ENCODE measurements at places on chromosomes 12 and 14.
A peak's percentile ranks its signal among the peaks of the same experiment; 100 is the strongest.

DNA sequence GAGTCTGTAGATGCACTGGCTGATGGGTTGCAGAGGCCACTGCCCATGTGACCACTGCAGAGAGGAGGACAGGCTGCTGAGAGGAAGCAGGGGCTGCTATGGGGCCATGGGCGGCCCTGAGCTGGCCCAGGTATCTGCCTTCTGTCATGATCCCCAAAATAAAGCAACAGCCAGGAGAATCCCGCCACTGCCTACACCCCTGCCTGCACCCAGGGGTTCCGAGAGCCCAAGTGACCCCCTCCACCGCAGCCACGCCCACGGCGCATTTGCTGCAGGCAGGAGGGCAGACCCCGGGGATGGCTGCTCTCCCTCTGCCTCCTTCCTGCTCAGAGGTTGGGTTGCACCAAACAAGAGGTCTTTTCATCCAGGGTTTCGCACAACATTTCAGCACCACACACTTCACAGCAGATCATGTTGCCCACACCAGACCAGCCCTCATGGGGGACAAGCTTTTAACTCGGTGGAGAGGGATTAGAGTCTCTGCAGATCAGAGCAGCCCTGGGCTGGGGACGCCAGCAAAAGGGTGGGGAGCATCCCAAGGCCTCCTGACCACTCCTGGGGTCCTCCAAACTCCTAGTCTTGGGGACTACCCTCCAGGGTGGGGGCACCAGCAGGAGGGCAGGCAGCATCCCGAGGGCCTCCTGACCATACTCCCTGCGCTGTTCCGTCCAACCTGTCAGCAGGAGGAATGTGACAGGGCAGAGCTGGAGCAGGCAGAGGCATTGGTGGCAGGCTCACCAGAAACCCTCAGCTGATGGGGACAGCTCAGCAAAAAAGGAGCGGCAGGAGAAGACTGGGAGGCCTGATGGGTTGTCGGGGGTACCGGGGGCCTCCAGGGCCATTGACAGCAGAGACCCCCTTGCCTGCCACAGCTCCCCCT lies 14.1 kb downstream of the CCDC85C start:
- DNase-seq = no peak

DNA sequence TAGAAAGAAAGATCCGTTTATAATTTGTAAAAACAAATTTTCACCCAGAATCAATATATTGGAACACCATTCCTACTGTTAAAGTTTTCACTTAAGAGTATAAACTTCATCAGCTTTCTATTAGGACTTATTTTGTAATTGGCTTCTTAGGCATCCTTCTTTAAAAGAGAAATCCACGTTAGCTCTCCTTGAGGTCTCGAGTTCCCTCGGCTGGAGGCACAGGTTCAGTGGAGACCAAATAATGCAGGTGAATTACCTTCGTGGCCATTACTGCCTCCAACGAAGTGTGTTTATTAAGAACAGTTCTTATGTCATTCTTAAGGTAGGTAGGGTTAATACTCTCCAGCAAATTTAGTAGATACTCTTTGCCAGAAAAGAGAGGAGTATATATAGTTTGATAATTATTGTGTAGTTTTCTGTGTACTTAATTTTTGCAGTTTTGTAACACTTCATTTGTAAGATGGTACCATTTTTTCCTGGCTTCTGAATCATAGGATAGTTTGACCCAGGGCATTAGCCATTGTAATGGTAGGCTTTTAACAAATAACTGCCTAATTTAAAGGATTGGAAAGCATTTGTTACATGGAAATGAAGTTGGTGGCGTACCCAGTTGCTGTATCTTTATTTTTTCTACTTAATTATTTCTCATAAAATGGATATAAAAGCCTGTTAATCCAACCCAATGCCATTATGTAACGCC lies 2.2 kb downstream of the CALM1 start:
- no peak for DNase-seq

- DNase-seq = no peak
Measured at GRCh38 chr12:52027085-52027843, 20.5 kb downstream of the TAMALIN start.

GRCh38 chr12:63276537-63277365 lies 125.8 kb upstream of the AVPR1A start:
- DNase-seq = no peak

DNA sequence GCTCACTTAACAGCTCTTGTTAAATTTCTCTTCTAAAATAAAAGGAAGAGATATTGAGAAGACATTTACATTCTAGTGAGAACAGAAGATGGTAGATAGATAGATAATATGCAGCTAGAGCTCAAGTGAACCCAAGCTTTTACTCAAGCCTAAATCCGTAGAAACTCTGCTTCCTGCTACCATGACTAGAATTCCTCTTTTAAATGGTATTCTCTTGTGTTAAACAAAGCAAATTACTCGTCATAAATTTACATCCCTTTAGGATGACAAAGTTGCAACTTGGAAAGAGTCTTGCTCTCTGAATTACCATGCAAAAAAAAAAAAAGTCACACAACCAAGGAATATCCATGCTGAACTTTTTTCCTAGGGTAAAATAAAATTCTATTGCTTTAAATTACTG lies 160.7 kb upstream of the LRFN5 start:
- DNase-seq = no peak

GRCh38 chr14:50762931-50763300 lies 68.0 kb downstream of the NIN start:
- no peak for DNase-seq

GRCh38 chr12:3777206-3777809 lies 24.4 kb upstream of the CRACR2A start:
- DNase-seq = no peak

GRCh38 chr12:62299617-62300016 lies 39.4 kb downstream of the USP15 start:
- DNase-seq = no peak

GRCh38 chr12:47707905-47708543 lies 2.2 kb upstream of the RPAP3 start:
- no peak for DNase-seq

DNA sequence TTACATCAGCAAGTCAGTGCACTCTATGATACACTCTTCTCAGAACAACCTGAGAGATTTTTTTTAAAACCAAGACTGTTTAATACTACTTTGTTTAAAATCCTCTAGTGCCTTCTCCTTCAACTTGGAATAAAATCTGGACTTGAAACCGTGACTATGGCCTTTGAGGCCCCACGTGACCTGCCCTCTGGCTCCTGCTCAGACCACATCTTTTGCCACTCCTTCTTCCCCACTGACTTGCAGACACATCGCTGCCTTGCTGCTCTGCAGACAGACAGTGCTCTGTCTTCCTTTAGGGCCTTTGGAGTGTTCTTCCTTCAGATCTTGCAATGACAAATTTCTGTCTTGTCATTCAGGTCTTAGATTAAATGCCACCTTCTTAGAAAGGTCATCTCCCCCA lies 48.5 kb downstream of the TTC8 start:
- DNase-seq = no peak

DNA sequence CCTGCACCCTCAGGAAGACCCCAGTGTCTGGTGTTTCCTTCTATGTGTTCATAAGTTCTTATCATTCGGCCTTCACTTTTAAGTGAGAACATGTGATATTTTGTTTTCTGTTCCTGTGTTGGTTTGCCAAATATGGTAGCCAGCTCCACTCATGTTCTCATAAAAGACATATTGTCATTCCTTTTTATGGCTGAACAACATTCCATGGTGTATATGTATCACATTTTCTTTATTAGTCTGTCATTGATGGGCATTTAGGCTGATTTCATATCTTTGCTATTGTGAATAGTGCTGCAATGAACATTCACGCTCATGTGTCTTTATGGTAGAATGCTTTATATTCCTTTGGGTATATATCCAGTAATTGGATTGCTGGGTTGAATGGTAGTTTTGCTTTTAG lies 645.1 kb downstream of the SLC16A7 start:
- no peak for DNase-seq

GRCh38 chr12:32115404-32116104 lies 8.9 kb downstream of the BICD1 start:
- DNase-seq = no peak

- DNase-seq = no peak
Measured at GRCh38 chr12:53055471-53056266, 5.8 kb downstream of the TNS2 start.

DNA sequence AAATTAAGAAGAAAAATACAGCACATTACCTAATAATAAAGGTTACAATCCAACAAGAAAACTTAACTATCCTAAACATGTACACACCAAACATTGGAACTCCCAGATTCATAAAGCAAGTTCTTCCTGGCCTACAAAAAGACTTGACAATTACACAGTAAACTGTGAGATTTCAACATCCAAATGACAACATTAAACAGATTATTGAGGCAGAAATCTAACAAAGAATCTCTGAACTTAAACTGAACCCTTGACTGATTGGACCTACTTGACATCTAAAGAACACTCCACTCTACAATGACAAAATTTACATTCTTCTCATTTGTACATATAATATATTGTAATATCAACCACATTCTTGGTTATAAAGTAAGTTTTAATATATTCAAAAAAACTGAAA lies 1341.3 kb downstream of the LRFN5 start:
- DNase-seq = no peak

DNA sequence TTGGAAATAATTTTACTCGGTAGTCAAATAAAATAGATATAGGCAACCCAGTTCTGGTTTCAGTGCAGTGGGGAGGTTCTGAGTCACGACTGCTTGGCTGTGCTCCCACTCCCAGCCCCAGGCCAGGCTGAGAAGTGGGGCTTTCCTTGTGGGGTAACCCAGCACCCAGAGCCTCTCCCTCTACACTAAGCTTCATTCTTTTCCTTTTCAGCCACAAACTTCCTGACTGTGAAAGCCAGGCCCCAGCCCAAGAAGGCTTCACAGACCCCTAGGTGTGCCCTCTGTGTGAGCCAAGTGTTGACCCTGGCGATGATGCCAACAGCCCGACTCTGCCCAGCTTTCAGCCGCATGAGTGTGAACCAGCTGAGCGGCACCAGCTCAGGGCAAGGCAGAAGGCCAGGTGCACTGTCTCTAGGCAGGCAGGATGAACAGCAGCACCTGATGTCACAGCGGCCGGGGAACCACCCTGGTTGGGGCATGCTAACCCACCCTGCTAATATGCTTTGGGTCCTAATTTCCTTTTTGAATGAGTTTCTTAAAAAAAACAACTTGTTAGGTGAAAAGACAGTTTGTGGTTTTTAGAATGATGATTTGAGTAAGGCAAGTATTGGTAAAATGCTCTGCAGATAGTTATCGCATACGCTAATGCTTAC lies 42.2 kb upstream of the ATP23 start:
- peak; percentile 72 for DNase-seq

DNA sequence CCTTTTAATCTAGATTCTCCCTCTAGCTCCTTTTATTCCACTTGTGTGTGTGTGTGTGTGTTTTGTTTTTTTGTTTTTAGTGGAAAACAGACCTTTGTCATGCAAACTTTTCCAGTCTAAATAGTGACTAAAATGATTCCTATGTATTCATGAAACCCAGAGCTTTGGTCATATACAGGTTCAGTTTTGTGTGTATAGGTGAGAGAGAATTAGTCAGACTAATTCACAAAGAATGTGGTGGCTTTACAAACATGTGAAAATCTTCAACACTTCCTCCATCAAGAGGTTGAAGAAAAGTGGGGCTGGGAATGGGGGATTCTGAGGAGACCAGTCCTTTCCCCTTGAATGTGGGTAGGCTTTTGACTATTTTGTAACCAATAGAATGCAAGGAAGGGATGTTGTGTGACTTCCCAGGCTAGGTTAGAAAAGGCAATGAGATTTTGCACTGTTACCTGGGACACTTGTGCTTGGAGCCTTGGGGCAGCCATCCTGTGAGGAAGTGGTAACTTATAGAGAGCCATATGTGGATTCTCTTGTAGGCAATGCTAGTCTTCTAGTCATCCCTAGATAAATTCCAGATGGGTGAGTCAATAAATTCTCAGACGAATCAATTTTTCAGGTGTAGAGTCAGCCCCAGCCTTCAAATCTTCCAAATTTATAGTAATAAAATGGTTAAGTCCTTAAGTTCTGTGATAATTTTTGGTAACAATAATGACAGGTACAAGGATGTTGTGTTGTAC lies 236.1 kb downstream of the CEP128 start:
- DNase-seq = no peak

DNA sequence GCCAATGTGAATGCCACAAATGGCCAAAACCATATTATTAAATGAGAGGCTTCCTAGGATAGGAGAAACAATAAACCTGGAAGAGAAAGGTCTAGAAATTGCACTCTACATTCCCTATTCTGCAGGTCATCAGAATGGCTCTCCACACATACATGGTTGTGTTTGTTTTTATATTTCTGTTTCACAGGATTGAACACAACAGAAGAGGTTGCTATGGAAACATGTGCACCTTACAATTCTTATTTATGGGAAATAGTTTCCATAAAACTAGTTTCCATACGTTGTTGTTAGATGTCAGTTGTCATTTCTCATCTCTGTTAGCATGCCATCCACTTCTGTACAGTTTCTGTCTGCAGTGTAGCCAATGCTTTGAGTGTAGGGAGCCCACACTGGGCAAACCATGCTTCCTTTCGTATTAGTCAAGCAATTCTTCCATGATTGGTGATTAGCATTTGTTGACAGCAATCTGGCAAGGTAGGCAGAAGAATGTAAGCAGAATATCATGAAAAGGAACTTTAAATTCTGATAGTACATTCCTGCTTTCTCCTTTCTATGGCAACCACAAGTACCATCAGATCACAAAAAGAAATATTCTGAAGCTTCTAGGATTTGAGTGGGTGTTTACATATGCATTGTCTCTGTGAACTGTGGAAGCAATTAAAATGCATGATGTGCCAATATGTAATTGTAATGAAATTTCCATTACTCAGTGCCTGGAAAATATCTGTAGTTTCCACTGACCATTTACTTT lies 141.6 kb upstream of the AVPR1A start:
- DNase-seq = no peak

DNA sequence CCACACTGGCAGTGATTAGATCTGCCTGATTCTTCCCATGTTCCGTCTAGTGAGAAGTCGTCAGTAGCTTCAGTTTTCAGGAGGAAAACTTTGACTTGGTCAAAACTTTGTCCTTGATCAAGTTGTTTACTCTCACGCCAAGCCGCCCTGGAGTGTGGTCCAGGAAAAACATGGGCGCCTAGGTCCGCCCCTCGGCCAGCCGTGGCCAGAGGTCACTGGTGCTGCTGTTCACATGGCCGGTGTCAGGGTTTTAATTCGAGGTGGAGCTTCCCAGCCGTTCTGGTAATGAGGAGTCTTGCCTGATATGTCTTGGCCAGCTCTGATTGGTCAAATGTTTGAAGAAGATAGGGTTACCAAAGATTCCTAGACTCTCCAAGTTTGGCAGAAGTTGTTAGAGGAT lies 71.5 kb downstream of the PPP2R5C start:
- DNase-seq = no peak

GRCh38 chr14:90520326-90520725 lies 123.5 kb downstream of the CALM1 start:
- DNase-seq = no peak

DNA sequence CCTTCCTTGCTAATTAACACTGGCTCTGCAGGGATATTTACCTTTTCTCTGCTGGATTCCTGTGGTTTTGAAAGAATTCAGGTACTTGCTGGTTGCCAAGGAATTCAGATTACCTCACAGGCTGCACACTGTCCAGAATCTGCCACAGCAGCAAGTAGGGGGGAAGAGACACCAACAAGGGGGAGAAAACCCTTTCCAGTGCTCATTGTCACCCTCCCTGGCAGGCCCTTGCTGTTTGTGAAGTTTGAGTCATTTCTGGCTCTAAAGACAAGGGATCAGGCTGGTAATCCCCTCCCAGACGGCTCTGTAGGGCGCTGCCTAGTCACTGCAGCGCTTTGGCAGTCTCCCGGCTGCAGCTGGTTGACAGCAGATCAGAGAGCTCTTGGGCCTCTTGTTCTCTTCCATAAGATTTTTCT lies 50.8 kb downstream of the TTLL5 start:
- DNase-seq = no peak
